ENCODE measurements at places on chromosomes 4 and X.

DNA sequence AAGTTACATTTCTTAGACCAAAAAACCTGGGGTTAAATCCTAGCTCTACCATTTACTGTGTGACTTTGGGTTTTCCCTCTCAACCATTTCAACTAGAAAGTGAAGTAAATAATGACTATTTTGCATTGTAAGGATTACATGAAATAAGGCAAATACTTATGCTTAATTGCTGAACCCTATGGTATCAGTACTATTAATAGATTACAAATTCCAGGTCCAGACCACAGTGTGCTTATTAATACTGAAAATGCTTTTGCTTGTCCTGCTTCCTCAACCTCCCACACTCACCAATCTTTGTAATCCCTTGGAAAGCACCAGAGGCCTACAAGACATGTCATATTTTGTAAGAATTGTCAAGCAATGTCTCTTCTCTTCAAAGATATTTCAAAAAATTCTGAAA, 456.5 kb downstream of the SPOCK3 start:
- no peak for DNase-seq

DNA sequence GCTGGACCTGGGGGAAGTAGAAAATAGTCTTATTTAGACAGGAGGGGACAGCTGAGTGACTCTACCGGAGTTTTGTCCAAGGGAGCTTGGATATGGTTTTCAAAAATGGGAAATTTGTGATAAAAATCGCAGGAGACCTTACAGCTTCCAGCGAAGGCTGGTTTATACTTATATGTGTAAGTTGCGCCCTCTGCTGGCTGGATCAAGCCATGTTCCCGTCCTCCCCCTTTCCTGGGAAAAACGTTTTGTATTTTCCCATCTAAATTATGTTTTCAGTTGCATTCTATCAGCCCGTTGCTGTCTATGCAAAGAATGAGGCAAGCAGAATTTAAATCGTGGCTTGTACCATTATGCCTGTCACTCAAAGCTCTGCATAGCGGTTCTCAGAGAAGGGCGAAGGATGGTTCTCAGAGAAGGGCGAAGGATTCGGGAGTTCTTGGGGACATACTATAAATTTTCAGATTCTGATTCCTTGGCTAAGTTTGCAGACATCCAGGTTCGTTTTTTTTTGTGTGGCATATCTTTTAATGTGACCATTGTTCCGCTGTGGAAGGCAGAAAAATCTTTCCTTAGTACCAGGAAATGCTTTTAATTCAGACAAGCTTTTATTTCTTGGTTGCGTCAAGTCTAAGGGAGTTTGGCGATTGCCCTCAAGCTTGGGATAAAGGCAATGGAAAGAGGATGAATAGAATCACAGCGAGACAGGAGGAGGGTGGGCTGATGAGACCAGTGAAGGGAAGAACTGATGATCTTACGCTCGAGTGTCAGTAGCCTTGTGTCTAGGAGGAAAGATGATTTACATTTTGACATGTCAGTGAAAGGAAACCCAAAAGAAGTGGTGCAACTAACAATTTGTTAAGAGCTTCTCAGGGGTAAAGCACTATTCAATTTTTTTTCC, 128.5 kb upstream of the ARX start:
- DNase-seq = no peak

DNA sequence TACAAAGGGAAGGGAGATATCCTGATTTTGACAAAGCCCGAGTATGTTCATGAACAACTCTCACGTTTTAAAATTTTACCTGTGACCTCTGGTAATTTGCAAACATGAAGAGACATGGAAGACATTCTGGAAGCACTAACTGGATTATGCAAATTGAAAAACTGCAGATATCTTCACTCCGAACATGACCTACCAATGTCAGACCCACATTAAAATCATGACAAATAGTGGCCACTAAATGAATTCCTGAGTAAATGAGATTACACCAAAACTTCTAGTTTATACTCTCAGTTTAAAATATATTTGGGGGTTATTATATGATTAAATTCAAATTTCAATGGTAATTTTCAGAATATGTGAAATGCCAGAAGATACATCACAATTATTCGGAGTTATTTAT, 19.9 kb upstream of the CBR4 start:
- DNase-seq = no peak

GRCh38 chrX:39805022-39805421, 292.7 kb downstream of the BCOR start:
- no peak for DNase-seq

DNA sequence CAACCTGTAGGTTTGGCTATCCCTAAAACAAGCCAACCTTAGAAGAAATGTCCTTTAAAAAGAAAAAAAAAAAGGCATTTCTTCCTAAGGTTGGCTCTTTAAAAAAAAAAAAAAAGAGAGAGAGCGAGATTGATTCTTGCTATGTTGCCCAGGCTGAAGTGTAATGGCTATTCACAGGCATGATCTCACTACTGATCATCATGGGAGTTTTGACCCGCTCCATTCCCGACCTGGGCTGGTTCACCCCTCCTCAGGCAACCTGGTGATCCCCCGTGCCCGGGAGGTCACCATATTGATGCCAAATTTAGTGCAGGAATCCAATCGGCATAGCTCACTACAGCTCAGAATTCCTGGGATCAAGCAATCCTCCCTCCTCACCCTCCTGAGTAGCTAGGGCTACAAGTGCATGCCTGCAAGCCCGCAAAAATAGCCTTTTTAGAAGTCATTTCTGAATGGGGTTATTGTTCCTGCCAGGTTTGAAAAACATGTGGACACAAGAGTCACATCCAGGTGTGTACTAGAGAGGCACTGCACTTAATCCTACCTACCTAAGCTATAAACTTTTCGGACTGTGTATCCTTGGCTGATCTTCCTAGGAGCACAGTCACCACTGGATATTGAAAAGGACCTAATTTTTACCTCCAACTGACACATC, 61.4 kb upstream of the ZCCHC13 start:
- DNase-seq = no peak

DNA sequence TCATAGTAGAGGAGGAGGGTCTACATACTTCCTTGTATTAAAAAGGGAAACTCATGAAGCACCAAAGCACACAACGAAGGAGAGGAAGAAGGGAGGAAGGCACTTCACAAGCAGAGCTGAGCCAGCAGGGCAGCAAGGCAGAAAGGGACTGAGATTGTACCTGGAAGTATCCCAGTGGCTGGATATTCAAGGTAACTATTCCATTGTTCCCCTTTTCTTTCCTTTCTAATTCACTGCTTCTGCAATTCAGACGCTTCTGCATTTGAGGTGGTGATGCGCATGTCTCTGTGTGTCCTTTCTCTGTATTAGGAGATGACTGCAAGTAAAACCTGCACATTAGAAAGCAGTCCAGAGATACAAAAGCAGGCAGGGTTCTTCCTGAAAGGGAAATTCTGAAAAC, 54.9 kb downstream of the UBQLN2 start:
- no peak for DNase-seq

DNA sequence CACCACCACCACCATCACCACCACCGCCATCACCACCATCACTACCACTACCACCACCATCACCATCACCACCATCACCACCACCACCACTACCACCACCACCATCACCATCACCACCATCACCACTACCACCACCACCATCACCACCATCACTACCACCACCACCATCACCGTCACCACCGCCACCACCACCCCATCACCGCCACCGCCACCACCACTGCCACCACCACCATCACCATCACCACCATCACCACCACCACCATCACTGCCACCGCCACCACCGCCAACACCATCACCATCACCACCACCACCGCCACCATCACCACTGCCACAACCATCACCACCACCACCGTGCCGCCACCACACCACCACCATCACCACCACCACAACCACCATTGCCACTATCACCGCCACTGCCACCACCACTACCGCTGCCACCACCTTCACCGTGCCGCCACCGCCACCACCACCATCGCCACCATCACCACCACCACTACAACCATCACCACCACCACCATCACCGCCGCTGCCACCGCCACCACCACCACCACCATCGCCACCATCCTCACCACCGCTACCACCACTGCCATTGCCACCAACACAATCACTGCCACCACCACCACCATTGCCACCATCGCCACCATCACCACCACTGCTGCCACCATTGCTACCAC, 1511.3 kb upstream of the AGA start:
- no peak for DNase-seq

- DNase-seq = peak; percentile 13
Observed at GRCh38 chr4:158938220-158939044, 164.4 kb upstream of the RAPGEF2 start.

DNA sequence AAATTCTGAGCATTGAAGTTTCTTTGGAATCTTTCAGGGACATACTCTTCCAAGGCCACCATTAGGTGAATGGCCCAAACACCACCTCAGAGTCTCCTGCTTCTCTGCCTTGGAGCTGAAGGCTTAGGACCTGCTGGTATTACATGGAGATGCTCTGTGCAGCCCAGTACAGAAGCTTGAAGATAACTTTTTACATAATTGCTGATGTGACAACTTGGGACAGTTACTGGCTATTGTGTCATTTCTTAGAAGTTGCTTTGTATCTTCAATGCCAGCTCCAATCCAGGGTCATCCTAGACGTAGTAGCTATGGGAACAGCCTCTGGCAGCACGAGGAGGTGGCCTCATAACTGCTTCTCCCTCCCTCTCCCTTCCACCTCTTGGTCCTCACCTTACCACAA, 60.5 kb downstream of the RTL5 start:
- no peak for DNase-seq

DNA sequence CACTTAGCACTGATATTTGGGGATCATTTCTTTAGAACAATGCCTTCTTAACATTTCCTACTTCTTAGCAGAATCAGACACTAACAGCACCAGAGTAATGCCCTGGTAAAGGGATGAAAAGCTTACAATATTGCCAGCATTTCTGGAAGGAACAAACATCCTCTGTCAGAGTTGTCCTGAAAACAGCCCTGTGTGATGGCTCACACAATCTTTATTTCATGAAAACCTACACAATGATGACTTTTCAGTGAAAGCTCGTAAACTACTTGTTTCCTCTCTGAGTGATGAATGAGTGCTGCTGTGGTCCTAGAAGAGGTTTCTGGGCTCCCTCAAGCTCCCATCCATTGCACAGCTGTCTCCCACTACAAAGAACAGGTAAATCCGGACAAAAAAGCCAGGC, 52.8 kb downstream of the GPC4 start:
- no peak for DNase-seq

DNA sequence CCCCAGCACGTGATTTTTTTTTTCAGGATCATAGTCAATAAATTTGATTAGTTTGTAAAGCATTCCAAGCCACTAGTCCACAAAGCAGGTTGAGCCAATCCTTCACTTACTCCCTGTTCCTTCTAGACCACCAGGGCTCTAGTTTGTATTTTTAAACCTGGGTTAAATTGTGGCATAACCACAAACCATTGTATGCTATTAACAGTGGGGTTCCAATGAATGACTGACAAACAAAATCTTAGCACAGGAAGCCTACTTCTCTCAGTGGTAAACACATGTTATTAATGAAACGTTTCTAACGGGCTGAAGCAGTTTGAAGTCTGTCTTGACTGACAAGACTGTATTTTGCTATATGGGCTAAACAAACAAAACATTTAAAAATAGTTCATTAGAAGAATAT, 48.6 kb upstream of the GYPA start:
- DNase-seq = no peak

GRCh38 chr4:129883996-129884395, 788.0 kb downstream of the C4orf33 start:
- no peak for DNase-seq

- no peak for DNase-seq
Observed at GRCh38 chr4:133189147-133189517, 40.0 kb downstream of the PCDH10 start.

DNA sequence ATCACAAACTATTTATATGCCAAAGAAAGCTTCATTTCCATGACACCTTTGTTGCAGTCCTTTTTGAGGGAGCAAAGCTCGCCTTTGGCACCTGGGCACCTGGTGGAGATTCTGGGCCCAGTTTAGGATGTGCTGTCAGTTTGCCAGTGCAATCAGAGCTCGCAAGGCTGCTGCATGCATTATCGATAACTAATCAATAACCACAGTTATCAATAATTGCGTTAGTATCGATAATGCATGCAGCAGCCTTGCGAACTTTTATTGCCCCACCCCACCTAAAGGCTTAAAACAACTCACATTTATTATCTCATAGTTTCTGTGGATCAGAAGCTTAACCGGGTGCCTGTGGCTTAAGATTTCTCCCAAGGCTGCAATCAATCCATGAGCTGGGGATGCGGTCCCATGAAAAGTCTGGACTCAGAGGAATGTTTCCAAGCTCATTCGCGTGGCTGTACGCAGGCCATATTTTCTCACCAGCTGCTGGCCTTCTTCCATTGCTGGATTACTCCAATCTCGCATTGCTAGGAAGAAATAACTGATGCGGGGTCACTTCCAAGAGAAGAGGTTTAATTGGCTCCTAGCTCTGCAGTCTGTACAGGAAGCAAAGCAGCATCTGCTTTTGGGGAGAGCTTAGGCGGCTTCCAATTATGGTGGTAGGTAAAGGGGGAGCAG, 6.2 kb upstream of the AFAP1 start:
- DNase-seq = no peak

- DNase-seq = no peak
Observed at GRCh38 chr4:6753891-6754290, 28.6 kb upstream of the KIAA0232 start.

- no peak for DNase-seq
Observed at GRCh38 chrX:134186362-134187121, 50.4 kb upstream of the CCDC160 start.

DNA sequence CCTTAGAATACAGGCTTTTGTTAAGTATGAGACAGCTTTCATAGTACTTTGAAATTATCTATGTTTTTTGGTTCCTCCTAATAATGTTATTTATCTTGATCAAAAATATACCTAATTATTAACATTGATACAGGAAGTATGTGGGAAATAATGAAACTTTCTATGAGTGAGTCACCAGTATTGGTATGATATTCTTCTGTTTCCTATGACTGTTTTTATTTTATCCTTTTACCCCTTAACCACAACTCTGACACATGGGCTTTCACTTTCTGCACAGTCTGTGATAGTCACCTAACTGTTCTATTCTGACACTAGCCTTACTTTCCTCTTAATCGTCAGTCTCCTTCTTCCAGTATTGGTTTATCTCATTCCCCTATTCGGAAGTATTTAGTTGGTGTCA, 4.7 kb downstream of the THAP9 start:
- no peak for DNase-seq

GRCh38 chr4:108056418-108056817, 66.7 kb downstream of the HADH start:
- DNase-seq = no peak

- DNase-seq = no peak
Observed at GRCh38 chr4:34824515-34824914, 1419.8 kb downstream of the ARAP2 start.

DNA sequence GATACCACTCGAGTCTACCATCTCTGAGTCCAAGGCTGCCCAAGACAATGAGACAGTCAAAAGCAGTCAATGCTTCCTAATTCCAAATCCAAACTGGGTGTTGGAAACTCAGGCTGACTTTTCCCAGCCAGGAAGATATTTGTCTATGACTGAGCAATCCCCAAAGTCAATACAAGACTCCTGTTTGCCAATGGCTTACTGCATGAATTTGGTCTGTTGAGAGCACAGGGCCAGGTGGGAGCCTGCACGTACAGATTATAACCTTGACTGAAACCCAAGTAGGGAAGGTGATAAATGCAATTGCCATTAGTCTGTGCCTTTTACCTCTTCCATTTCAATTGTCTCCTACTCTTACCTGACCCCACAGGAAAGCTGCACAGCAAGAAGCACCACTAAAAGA, 72.6 kb upstream of the PPARGC1A start:
- no peak for DNase-seq

GRCh38 chrX:139739138-139739537, 31.2 kb upstream of the MCF2 start:
- no peak for DNase-seq

All from non-pigmented ciliary epithelial cell (primary cell).